ENCODE measurements at places on chromosomes 5 and 9.

GRCh38 chr5:146076455-146076854 lies 28.9 kb downstream of the PLAC8L1 start:
- H3K27ac ChIP-seq: no peak overlapping the region
- H3K4me1 ChIP-seq: peaks cover 6% of the 10 kb centered on the region
- DNase-seq: no peak
- no peaks in the 10 kb centered on the region for H3K36me3 ChIP-seq
- peaks cover 22% of the 10 kb centered on the region for H3K27me3 ChIP-seq
- H3K4me3 ChIP-seq: no peak overlapping the region

GRCh38 chr5:125244531-125244930 lies 498.1 kb upstream of the ZNF608 start:
- H3K27ac ChIP-seq: no peak overlapping the region
- H3K4me3 ChIP-seq: no peak overlapping the region
- H3K27me3 ChIP-seq: no peaks in the 10 kb centered on the region
- H3K4me1 ChIP-seq: no peaks in the 10 kb centered on the region
- H3K36me3 ChIP-seq: no peaks in the 10 kb centered on the region

DNA sequence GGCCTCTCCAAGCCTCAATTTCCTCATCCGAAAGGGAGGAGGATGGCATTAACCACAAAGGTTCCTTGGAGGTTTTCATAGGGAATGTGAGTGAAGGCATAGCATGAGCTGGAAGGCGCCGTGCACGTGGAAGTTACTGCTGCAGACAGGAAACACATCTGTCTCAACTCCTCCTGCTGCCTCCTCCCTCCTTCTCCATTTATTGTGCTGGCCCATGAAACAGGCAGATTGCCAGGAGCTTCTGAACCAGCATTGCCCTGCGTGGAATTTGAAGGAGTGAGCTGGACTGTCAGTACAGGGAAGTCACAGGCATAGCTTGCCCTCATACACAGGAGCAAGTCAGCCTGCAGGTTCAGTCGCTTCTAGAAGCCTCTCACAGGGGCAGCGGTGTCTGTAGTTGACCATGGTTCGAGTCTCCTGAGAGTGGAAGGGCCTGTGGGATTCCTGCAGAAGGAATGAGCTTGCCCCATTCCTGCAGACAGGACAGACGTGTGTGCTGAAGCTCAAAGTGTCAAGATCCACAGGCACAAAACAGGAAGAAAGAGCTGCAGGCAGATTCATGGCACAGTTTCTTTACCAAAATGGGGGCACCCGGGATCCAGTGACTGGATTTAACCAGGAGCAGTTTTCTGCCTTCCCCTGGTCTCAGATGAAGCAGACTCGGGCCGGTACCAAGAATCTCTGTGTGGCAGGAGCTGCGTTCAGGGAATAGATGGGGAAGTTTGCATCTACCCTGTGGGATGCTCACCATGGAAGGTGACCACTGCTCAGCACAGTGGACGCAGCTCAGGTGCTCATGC lies 48.7 kb upstream of the CTSL start:
- no peak overlapping the region for H3K27ac ChIP-seq
- DNase-seq: peak; percentile 66
- no peaks in the 10 kb centered on the region for H3K27me3 ChIP-seq

DNA sequence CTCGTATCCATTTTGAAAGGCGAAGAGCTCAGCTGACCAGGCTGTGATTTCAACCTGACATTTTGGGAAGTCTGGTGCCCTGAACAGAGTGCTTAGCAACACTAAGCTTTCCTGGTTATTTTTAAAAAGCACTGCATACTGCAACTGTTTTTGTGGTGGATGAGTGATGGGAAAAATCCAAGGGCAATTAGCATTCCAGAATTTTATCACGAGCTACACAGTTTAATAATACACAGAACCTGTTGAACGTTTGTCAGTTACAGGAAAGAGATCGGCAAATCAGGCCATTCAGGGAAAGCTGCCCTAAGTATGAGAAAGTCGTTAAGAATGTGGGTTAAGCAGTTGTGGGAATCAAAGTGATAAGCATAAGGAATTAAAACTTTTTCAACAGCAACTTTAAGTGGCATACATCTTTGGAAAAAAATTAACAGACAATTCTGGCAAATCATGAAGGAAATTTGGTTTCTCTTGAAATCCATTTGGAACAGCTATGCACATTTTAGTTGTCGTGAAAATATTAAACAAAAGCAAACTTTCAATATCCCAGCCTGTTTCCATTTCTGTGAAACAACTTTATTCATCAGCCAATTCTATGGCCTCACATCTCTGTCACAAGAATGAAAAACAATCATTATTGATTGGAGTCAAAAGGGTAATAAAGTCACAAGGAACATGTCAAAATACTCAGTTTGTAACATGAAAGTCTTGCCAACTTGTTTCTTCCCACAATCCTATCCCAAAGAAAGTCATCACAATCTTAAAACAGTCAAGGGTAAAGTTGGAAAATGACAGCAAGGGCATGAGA lies 25.7 kb downstream of the PUM3 start:
- H3K4me1 ChIP-seq: no peaks in the 10 kb centered on the region
- peaks cover 11% of the 10 kb centered on the region for H3K36me3 ChIP-seq

- no peak for DNase-seq
- H3K27me3 ChIP-seq: no peaks in the 10 kb centered on the region
- no peak overlapping the region for H3K27ac ChIP-seq
- H3K4me1 ChIP-seq: peaks cover 12% of the 10 kb centered on the region
- H3K4me3 ChIP-seq: no peak overlapping the region
- H3K36me3 ChIP-seq: no peaks in the 10 kb centered on the region
Measured at GRCh38 chr5:72644296-72644695, 137.1 kb upstream of the ZNF366 start.

- H3K36me3 ChIP-seq: no peaks in the 10 kb centered on the region
- DNase-seq: no peak
- H3K4me3 ChIP-seq: no peak overlapping the region
- H3K27me3 ChIP-seq: peaks cover 16% of the 10 kb centered on the region
- no peaks in the 10 kb centered on the region for H3K4me1 ChIP-seq
- H3K27ac ChIP-seq: no peak overlapping the region
Measured at GRCh38 chr5:73405691-73406090, 42.9 kb downstream of the FOXD1 start.
